Suppressor macrophage treated with lipopolysaccharide for 1 hour (primary cell): ENCODE measurements at places on chromosomes 7 and 10.

- DNase-seq = no peak
Measured at GRCh38 chr7:68269405-68269804, 1272.8 kb downstream of the TYW1 start.

GRCh38 chr7:25652366-25652765, 424.1 kb upstream of the NPVF start:
- peak; percentile 4 for DNase-seq

- DNase-seq = no peak
Measured at GRCh38 chr7:36966636-36967035, 242.3 kb upstream of the AOAH start.

- peak; percentile 55 for DNase-seq
Measured at GRCh38 chr10:20117471-20117870, 301.2 kb downstream of the PLXDC2 start.

GRCh38 chr7:97971120-97971989, 18.6 kb downstream of the OCM2 start:
- peak; percentile 37 for DNase-seq
